ENCODE measurements at places on chromosomes 2 and 18. TPM values are rescaled to one million over a fixed set of nuclear protein-coding genes. Genes with fewer than 3 reads are reported as not detected.

- DNase-seq = no peak
Observed at GRCh38 chr2:116142644-116143227, 1671.8 kb upstream of the DDX18 start.

- DNase-seq = no peak
Observed at GRCh38 chr18:59048378-59048777, 91.3 kb upstream of the SEC11C start.

DNA sequence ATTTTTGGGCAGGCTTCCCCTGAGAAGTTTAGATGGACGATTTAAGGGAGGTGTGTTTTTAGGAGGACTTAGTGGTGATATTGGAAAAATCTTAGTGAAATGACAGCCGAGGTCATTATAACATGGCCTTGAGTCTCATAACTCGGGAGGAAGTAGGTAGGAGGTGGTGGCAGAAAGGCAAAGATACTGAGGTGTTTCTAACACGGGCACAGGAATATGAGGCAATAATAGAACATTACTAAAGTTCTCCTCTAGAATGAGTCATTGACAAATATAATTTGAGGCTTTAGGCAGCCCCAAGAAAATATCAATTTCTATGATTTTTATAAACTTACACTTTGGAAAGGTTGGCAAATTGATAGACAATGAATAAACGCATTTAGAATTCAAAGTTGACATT lies 146.1 kb upstream of the ZEB2 start:
- no peak for DNase-seq

- DNase-seq = no peak
Observed at GRCh38 chr2:42141687-42142546, 27.2 kb upstream of the EML4 start.

- DNase-seq = no peak
Observed at GRCh38 chr2:118644190-118644589, 203.3 kb downstream of the EN1 start.

DNA sequence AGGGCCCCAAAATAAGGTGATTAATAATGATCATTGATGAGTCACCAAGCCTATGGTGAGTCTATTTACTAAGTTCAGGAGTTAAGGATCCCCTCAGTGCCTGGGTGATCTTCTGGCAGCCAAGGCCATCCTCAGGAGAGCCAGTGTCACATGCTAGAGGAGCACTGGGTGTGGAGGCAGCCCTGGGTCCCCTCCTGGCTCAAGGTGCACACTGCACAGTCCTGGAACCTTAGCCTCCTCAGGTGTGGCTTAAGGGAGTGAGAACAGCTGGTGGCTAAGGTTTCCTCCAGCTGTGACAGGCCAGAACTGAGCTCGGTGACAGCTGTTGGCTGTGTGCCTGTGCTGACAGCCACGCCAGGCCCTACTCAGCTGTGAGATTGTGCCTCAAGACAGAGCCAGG lies 52.1 kb upstream of the ACAA2 start:
- DNase-seq = no peak

- no peak for DNase-seq
Observed at GRCh38 chr2:38097988-38098385, 22.0 kb upstream of the CYP1B1 start.

GRCh38 chr2:230885463-230886130 lies 20.9 kb downstream of the ITM2C start:
- no peak for DNase-seq

GRCh38 chr2:57542081-57542480 lies 504.5 kb upstream of the VRK2 start:
- no peak for DNase-seq

GRCh38 chr2:239339726-239340601 lies 60.9 kb downstream of the HDAC4 start:
- DNase-seq = no peak

DNA sequence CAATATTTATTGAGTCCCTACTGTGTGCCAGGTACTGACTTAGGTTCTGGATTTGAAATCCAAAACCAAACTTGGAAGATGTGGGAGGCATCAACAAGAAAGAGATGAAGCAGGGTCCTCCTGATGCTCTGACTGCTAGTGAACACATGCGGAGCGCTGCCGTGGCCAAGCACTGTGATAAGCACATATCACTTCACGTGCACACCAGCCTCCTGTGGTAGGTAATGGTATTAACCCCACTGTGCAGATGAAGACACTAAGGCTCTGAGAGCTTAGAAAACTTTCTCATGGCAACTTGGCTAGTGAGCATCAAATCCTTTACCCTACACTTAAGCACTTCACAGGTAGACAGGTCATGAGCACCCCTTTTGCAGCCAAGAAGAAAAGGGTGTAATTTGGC lies 216.1 kb downstream of the HAUS1 start:
- no peak for DNase-seq

GRCh38 chr18:7898181-7898580 lies 331.1 kb downstream of the PTPRM start:
- no peak for DNase-seq

DNA sequence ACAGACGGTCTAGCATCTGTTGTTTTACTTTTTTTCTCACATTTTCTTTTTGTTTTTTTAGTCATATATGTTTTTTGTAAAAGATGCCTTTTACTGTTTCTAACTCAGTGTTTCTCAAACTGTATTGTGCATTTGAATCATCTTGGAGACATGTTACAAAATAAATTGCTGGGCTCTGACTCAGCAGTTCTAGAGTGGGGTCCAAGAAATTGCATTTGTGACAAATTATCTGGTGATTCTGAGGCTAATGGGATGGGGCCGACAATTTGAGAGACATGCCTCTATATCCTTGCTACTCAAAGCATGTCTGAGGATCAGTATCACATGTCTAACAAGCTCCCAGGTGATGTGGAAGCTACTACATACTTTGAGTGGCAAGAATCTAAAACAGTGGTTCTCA lies 478.8 kb downstream of the PLCL1 start:
- DNase-seq = no peak

Gene IMPA2
- total RNA-seq = 342 TPM

Gene TMEM127
- total RNA-seq = 33.0 TPM

Gene REG3G
- not detected for total RNA-seq

Gene BMP10
- 0.17 TPM for total RNA-seq

Gene LIPG
- total RNA-seq = 2.2 TPM

Gene INO80C
- total RNA-seq = 16.7 TPM
